Lower lobe of right lung (tissue), 2 donors: ENCODE measurements at places on chromosomes 12 and 14. TPM values are rescaled to one million over a fixed set of nuclear protein-coding genes. Genes with fewer than 3 reads are reported as not detected.

The ADAMTS20 gene
- not detected for total RNA-seq

The PMEL gene
- total RNA-seq: 1.2 TPM

GRCh38 chr14:24837280-24838046 is 203.5 kb upstream of the GZMB start:
- no peak for DNase-seq
- H3K27ac ChIP-seq: no peak overlapping the region
- H3K4me1 ChIP-seq: no peaks in the 10 kb centered on the region
- no peaks in the 10 kb centered on the region for H3K27me3 ChIP-seq

GRCh38 chr12:70120970-70121369 is 122.3 kb upstream of the CNOT2 start:
- H3K4me1 ChIP-seq: no peaks in the 10 kb centered on the region
- H3K36me3 ChIP-seq: no peaks in the 10 kb centered on the region
- DNase-seq: no peak
- H3K27me3 ChIP-seq: no peaks in the 10 kb centered on the region
- no peak overlapping the region for H3K27ac ChIP-seq
- no peak overlapping the region for H3K4me3 ChIP-seq

DNA sequence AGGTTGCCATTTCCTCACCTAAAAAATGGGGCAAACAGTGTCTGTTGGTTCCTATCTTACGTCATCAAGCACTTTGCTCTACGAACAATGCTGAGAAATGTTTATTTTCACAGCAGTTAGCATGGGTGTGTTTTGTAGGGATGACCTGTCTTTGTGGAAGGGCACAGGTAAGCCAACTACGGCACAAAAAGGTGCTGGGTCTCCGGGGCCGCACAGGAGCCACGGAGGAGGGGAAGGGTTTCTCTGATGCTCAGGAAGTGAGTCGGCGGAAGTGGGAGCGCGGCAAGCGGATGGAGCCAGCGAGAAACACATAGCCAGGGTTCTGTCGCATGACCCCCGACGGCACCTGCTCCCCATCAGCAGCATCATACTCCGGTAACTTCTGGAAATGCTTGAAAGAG is 65.6 kb upstream of the TCL1B start:
- no peaks in the 10 kb centered on the region for H3K36me3 ChIP-seq
- DNase-seq: no peak
- H3K4me3 ChIP-seq: peak overlapping the region; percentile 29
- no peaks in the 10 kb centered on the region for H3K4me1 ChIP-seq
- H3K27ac ChIP-seq: no peak overlapping the region

The SLCO1B1 gene
- total RNA-seq: not detected

The CFAP54 gene
- total RNA-seq: 7.9 TPM

- no peak overlapping the region for H3K4me3 ChIP-seq
- H3K4me1 ChIP-seq: peaks cover 12% of the 10 kb centered on the region
- H3K27me3 ChIP-seq: no peaks in the 10 kb centered on the region
- DNase-seq: no peak
These were observed 8.0 kb upstream of the EVL start for GRCh38 chr14:100056964-100057795.

DNA sequence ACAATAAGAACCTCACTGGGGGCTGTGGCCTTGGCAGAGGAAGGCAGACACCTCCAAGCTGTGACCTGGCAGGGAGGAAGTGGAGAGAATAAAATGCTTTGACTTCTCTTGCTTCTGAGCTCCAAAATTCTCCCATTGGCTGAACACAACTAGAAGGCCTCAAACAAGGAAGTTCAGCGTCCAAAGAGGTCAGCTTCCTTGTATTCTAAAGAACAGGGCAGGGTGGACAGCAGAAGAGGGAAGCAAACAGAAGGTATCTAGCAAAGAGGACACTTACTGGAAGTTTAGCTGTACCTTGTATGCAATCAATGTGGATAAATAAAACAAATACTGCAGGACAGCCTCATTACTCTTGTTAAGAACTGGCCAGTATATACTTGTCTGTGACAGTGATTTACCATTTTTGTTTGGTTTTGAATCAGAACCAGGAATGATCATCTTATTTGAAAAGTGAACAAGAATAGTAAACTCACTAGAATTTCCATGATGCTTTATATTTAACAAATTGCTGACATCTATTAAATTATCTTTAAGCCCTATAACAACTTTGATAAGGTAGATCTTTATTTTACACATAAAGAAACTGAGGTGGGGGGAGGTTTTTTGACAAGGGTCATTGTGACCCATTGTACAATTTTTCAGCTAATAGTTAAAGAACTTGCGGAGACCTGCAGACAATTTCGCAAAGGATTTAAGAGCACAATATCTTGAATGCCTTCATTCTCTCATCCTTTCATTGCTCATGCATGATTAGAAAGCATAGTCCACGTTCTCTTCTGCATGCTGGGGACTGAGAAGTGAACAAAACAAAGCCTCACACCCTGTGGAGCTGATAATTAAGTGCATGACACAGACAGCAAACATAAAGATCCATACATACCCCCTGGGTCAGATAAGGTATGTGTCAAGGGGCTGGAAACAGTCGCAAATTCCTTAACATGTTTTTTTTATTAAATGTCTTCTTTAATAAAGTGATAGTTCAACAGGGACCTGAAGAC is 1448.0 kb downstream of the AACS start:
- no peak for DNase-seq
- no peaks in the 10 kb centered on the region for H3K36me3 ChIP-seq
- no peaks in the 10 kb centered on the region for H3K27me3 ChIP-seq

- no peak for DNase-seq
- H3K36me3 ChIP-seq: no peaks in the 10 kb centered on the region
- no peak overlapping the region for H3K4me3 ChIP-seq
- no peak overlapping the region for H3K27ac ChIP-seq
- no peaks in the 10 kb centered on the region for H3K27me3 ChIP-seq
These were observed 71.4 kb upstream of the PRKD1 start for GRCh38 chr14:29999013-29999539.

DNA sequence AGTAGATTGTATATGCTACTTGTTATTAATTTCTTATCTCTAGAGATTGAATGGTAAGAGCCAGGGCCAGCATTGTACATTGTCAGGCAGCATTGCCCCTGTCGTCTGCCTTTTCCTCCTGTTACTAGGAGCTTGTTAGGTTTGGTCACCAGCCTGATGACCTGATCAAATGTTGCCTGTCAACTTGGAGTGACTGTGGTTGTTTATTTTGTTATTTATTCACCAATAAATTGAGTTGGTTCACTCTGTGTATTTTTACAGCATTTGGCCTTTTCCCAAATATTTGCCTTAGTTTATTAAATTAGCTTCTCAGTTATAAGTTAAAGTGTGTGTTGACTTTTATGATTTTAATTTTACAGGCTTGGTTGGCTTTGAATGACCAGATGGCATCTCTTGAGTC is 88.4 kb downstream of the PRKCH start:
- peaks cover 43% of the 10 kb centered on the region for H3K4me1 ChIP-seq
- no peaks in the 10 kb centered on the region for H3K27me3 ChIP-seq
- no peak overlapping the region for H3K27ac ChIP-seq
- no peak for DNase-seq

- H3K4me1 ChIP-seq: no peaks in the 10 kb centered on the region
- no peak for DNase-seq
- no peak overlapping the region for H3K27ac ChIP-seq
- no peaks in the 10 kb centered on the region for H3K27me3 ChIP-seq
- no peaks in the 10 kb centered on the region for H3K36me3 ChIP-seq
- H3K4me3 ChIP-seq: no peak overlapping the region
These were observed 166.7 kb downstream of the TMTC3 start for GRCh38 chr12:88308825-88309224.

The WIF1 gene
- total RNA-seq: 97.0 TPM

- DNase-seq: no peak
- H3K4me1 ChIP-seq: no peaks in the 10 kb centered on the region
- H3K4me3 ChIP-seq: no peak overlapping the region
- H3K27ac ChIP-seq: no peak overlapping the region
- no peaks in the 10 kb centered on the region for H3K36me3 ChIP-seq
- H3K27me3 ChIP-seq: no peaks in the 10 kb centered on the region
These were observed 37.3 kb upstream of the TBPL2 start for GRCh38 chr14:55477680-55478079.

The DAO gene
- not detected for total RNA-seq

GRCh38 chr12:80892597-80893445 is 44.9 kb downstream of the LIN7A start:
- DNase-seq: no peak
- no peak overlapping the region for H3K4me3 ChIP-seq
- H3K4me1 ChIP-seq: no peaks in the 10 kb centered on the region
- H3K27ac ChIP-seq: no peak overlapping the region

The PPFIA2 gene
- 0.83 TPM for total RNA-seq

GRCh38 chr12:112879191-112879705 is 27.5 kb upstream of the OAS1 start:
- H3K27ac ChIP-seq: no peak overlapping the region
- H3K4me1 ChIP-seq: no peaks in the 10 kb centered on the region
- DNase-seq: no peak
- peaks cover 41% of the 10 kb centered on the region for H3K27me3 ChIP-seq
- no peak overlapping the region for H3K4me3 ChIP-seq

The TEX52 gene
- not detected for total RNA-seq

The LHX5 gene
- not detected for total RNA-seq

DNA sequence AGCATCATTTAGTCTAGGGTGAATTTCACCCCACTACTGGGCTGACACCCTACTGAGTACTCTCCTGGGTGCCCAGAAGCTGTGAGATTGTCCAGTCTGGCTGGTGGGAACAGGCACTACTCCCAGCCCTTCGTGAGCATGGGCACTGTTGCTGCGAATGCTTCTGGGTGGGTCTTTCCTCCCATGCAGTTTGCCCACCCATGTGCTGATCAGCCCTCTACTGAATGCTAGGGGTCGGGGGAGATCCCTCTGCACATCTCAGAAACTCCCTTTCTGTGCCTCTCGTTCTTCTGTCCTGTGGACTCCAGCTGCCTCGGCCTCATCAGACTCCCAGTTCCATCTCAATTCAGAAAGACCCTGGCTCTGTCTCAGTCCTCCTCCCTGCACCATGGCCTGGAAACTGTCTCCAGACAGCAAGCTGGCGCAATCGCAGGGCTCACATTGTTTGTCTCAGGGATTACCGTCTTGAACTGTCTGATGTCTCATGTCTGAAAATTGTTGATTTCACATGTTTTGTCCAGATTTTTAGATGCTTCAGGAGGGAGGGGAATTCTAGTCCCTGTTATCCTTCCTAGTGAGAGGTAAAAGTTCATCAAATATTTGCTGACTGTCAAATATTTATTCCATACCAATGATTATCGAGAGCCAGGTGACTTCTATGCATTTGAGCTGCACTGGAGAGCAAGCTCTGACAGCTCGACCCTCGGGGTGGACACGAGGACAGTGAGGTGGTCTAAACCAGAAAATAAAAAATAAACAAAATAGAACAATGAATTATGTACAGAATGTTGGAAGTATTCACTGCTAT is 316.6 kb upstream of the RTL1 start:
- H3K4me3 ChIP-seq: no peak overlapping the region
- no peaks in the 10 kb centered on the region for H3K36me3 ChIP-seq
- no peaks in the 10 kb centered on the region for H3K27me3 ChIP-seq
- no peaks in the 10 kb centered on the region for H3K4me1 ChIP-seq
- no peak overlapping the region for H3K27ac ChIP-seq

DNA sequence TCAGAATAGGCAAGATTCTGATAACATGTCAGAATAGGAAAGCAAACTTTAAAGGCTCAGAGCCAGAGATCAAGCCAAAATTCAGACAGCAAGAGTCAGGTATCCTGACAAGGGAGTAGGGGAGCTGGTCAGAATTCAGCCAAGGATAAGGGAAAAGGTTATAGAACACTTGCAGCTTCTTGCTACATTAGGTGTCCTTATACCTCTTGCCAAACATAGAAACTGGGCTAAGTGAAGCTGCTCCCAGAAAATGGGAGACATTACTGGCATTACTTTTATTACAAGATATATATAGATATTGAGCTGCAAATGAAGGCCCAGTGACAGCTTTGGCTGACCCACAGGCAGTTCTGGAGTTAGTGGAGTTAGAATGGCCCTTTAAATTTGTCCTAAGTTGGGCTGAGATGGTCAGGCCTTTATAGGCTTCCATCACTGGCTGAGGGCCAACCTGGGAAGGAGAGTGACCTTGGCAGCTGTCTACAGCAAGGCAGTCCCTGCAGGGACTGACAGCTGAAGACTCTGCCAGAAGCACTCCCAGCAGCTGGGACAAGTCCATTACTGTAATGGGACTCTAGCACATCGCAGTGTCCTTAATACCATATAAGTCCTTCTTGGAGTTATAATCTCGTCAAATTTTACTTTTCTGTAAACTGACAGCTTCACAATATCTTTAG is 83.0 kb downstream of the LRRC9 start:
- no peak overlapping the region for H3K27ac ChIP-seq
- H3K27me3 ChIP-seq: no peaks in the 10 kb centered on the region
- DNase-seq: no peak
- no peaks in the 10 kb centered on the region for H3K4me1 ChIP-seq

The SLC7A7 gene
- total RNA-seq: 157 TPM

DNA sequence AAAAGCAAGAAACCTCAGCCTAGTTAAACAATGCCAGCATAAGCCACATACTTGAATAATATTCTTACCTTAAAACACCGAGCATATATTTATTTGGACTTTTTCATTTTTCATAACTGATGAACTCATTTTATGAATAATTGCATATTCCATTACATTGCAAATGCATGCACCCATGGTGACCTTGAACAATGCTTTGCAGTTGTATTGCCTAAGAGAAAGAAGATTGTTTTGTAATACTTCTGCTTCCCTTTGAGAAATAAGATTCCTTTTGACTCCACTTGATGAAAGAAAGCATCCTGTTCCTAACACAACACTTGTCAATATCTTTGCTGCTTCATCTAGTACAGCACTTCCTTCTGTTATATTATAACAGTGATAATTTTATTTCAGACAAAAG is 1182.2 kb downstream of the FLRT2 start:
- H3K4me3 ChIP-seq: no peak overlapping the region
- no peaks in the 10 kb centered on the region for H3K4me1 ChIP-seq

DNA sequence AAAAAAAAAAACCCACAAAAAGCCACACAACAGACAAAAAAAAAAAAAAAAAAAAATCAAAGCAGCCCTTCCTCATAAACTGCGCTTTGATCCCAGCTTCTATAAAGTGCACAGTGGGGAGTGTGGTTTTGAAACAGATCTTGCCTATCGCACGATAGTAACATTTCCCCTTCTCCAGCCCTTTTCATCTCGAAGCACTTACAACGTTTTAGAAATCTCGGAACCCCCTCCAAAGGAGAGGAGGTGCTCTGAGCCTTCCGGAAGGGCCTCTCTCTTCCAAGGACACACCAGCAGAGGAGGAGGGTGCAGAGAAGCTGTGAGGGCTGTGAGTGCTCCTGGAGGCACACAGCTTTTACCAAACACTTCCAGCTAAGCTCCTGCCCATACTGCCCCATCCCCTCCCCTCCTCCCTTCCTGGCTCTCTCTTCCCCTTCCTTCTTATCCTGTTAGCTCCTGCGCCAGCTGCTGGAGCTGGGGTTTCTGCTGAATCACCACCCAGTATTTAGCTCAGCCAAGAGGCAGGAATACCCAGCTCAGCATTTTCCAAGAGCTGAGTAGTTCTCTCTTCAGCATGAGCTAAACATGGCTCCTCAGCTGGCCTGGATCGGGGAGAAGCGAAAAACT is 28.4 kb downstream of the SLC7A8 start:
- DNase-seq: peak; percentile 75
- peak overlapping the region; percentile 79 for H3K27ac ChIP-seq
- H3K4me3 ChIP-seq: peak overlapping the region; percentile 37
- peaks cover 38% of the 10 kb centered on the region for H3K4me1 ChIP-seq

The GPR84 gene
- 0.65 TPM for total RNA-seq

The ISM2 gene
- not detected for total RNA-seq

The RNASE1 gene
- 694 TPM for total RNA-seq

- no peaks in the 10 kb centered on the region for H3K4me1 ChIP-seq
- no peak for DNase-seq
- H3K27ac ChIP-seq: no peak overlapping the region
- no peaks in the 10 kb centered on the region for H3K27me3 ChIP-seq
- H3K4me3 ChIP-seq: no peak overlapping the region
These were observed 93.8 kb downstream of the TRAFD1 start for GRCh38 chr12:112219195-112219594.
